ENCODE measurements at places on chromosomes 4 and X. TPM values are rescaled to one million over a fixed set of nuclear protein-coding genes. Genes with fewer than 3 reads are reported as not detected.

ARHGAP6 gene
- 0.07 TPM for total RNA-seq

SLC30A9 gene
- total RNA-seq = 71.3 TPM

SMIM10L2A gene
- total RNA-seq = 18.3 TPM

EGF gene
- 1.1 TPM for total RNA-seq

F8A2 gene
- not detected for total RNA-seq

CLGN gene
- 3.2 TPM for total RNA-seq

GRCh38 chr4:56657128-56657527 lies 24.0 kb downstream of the HOPX start:
- H3K27ac ChIP-seq = no peak overlapping the region
- H3K4me1 ChIP-seq = no peaks in the 10 kb centered on the region
- peaks cover 50% of the 10 kb centered on the region for H3K27me3 ChIP-seq
- H3K36me3 ChIP-seq = peaks cover 1% of the 10 kb centered on the region
- DNase-seq = no peak
- no peak overlapping the region for H3K4me3 ChIP-seq

- peaks cover 2% of the 10 kb centered on the region for H3K36me3 ChIP-seq
- no peak for DNase-seq
- H3K4me3 ChIP-seq = no peak overlapping the region
- H3K27ac ChIP-seq = no peak overlapping the region
- no peaks in the 10 kb centered on the region for H3K4me1 ChIP-seq
Observed at GRCh38 chr4:99300934-99301333, 10.1 kb upstream of the ADH1A start.

- no peak overlapping the region for H3K27ac ChIP-seq
- H3K4me1 ChIP-seq = no peaks in the 10 kb centered on the region
- no peak overlapping the region for H3K4me3 ChIP-seq
- no peaks in the 10 kb centered on the region for H3K36me3 ChIP-seq
Observed at GRCh38 chr4:186981161-186981560, 257.5 kb upstream of the FAT1 start.

DNA sequence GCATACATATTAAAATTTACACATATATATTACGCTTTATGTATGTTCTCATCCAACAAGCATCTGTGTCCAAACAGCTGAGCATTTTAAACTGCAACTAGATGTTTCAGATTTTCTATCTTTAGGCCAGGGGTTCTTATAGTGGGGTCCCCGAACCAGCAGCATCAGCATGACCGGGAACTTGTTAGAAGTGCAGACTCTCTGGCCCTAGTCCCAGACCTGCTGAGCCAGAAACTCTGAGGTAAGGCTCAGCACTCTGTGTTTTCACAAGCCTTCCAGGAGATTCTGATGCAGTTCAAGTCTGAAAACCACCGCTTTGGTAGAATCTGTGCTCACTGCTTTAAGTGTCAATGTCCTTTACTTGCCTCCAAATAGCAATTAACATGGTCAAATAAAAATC lies 266.2 kb upstream of the CASK start:
- peaks cover 6% of the 10 kb centered on the region for H3K36me3 ChIP-seq
- DNase-seq = no peak
- no peak overlapping the region for H3K27ac ChIP-seq

DNA sequence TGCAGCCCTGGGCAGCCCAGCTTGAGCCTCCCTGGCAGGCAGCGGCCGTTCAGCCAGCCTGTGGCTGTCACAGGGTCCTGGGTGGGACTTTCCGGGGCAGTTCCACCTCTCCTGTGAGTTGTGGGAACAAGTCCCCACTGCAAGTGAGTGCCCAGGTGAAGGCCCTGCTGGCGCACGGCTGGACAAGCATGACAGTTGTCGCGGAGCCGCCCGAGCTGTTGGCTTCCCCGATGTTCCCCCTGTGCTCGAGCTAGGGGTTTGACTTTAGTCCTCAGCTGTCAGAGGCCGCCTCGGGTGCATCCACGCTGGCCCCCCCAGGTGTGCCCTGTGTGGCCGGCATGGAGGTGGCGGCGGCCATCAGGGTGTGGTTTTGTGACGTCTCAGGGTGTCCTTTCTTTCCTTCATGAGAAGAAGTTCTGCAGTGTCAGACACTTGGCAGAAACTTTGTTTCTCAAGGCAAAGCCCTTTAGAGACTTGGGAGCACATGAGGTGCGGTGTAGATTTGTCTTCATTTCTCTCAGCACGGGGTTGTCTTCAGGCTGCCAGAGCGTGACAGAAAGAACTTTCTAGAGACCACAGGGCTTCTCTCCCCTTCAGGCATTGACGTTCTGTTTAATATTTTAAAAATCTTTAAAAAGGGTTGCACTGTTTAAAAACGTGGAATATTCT lies 69.4 kb upstream of the HGFAC start:
- H3K4me3 ChIP-seq = no peak overlapping the region
- no peaks in the 10 kb centered on the region for H3K27me3 ChIP-seq
- H3K36me3 ChIP-seq = peaks cover 3% of the 10 kb centered on the region
- peaks cover 8% of the 10 kb centered on the region for H3K4me1 ChIP-seq
- no peak overlapping the region for H3K27ac ChIP-seq

- H3K36me3 ChIP-seq = peaks cover 2% of the 10 kb centered on the region
- no peak for DNase-seq
- H3K4me1 ChIP-seq = no peaks in the 10 kb centered on the region
Observed at GRCh38 chr4:87498446-87498900, 30.7 kb downstream of the SPARCL1 start.

- no peaks in the 10 kb centered on the region for H3K4me1 ChIP-seq
- H3K4me3 ChIP-seq = no peak overlapping the region
- peaks cover 3% of the 10 kb centered on the region for H3K36me3 ChIP-seq
- no peaks in the 10 kb centered on the region for H3K27me3 ChIP-seq
- no peak overlapping the region for H3K27ac ChIP-seq
Observed at GRCh38 chr4:39808231-39808749, 110.4 kb downstream of the UBE2K start.

DNA sequence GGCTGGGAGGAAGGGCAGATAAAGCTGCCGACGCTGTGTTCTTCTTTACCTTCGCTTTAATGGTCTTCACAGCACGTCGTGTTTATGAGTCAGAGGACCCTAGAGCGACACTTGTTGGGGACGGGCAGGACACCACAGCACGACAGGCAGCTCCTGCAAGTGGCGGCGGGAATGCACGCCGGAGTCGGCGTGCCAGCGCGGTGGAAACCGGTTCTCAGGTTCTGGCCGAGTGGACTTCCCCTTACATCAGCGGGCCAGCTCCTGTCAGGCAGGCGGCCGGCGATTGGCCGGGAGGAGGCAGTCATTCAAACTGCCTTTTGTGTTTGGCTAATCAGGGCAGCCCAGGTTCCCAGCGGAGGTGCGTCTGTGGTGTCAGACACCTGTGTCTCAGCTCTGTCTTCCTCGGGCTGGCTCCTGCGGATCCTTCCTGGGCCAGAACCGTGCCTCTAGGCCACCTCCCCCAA lies 150.9 kb downstream of the SHROOM3 start:
- H3K27me3 ChIP-seq = no peaks in the 10 kb centered on the region
- H3K36me3 ChIP-seq = no peaks in the 10 kb centered on the region
- H3K27ac ChIP-seq = no peak overlapping the region
- peak; percentile 97 for DNase-seq

- no peak for DNase-seq
- no peak overlapping the region for H3K4me3 ChIP-seq
- no peak overlapping the region for H3K27ac ChIP-seq
- H3K4me1 ChIP-seq = peaks cover 10% of the 10 kb centered on the region
- H3K36me3 ChIP-seq = no peaks in the 10 kb centered on the region
Observed at GRCh38 chrX:36214924-36215323, 295.4 kb downstream of the CFAP47 start.

GRCh38 chr4:87961993-87962392 lies 13.5 kb upstream of the SPP1 start:
- DNase-seq = no peak
- no peak overlapping the region for H3K4me3 ChIP-seq
- no peaks in the 10 kb centered on the region for H3K36me3 ChIP-seq
- H3K27me3 ChIP-seq = no peaks in the 10 kb centered on the region
- H3K4me1 ChIP-seq = no peaks in the 10 kb centered on the region

GRCh38 chr4:174532445-174532844 lies 10.2 kb upstream of the HPGD start:
- no peak overlapping the region for H3K27ac ChIP-seq
- H3K4me1 ChIP-seq = no peaks in the 10 kb centered on the region
- no peaks in the 10 kb centered on the region for H3K27me3 ChIP-seq
- H3K36me3 ChIP-seq = 0 out of 2 replicates have a peak, but pooled peaks cover 2% of the 10 kb centered on the region

GRCh38 chrX:44025555-44025954 lies 52.4 kb upstream of the NDP start:
- H3K36me3 ChIP-seq = no peaks in the 10 kb centered on the region
- DNase-seq = no peak
- no peaks in the 10 kb centered on the region for H3K4me1 ChIP-seq
- H3K4me3 ChIP-seq = no peak overlapping the region

Data from H9 (cell line).